CD4-positive, alpha-beta T cell treated with Interleukin-4 for 1 hour (primary cell): ENCODE measurements at places on chromosomes 12 and 14.

- no peak for DNase-seq
These were observed 9.7 kb upstream of the WSB2 start for GRCh38 chr12:118070650-118071049.

DNA sequence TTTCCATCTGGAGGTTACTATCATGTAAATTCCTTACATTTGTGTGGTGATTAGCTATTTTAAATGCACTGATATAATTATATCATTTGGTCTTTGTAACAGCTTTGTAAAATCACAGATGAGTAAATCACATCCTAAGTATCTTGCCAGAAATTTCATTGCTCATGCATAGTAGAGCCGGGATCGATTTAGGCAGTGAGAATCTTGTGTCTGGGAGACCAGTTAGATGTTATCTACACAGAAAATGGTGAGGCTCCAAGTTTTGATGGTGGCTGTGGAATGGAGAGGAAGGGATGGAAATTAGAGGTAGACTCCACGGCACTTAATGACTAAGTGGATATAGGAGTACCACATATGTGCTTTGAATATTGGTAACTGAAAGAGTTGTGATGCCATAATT, 156.3 kb downstream of the MSRB3 start:
- DNase-seq, result no peak

DNA sequence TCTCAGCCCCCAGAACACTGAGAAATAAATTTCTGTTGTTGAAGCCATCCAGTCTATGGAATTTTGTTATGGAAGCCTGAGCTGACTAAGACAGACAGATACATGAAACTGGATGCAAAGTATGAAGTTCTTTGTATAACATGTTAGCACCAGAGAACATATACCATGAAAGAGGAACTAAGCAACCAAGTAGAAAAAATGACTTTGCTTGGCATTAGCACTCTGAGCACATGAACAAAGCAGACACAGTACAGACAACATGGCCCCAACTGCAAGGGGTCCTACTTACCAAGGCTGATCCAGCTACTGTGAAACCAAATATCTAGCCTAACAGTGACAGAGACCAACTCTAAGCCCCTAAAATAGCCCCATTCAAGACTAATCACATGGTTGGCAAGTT, 13.8 kb downstream of the EXOC5 start:
- DNase-seq, result no peak

DNA sequence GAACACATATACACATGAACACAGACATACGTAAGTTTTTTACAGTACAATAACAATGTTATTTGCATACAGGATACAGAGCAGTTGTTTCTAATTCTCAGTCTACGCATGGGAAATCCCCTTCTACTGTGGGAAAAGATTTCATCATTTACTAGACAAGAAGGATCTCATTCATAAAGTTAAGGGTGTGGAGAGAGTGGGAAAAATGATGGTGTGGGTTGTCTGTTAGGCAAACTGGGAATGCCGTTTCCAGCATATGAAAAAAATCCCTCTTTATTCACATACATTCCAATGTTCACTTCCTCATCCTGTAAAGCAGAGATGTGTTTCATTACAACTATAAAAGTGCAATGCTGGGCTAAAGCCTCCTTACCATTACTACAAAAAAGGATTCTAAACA, 120.9 kb downstream of the SINHCAF start:
- no peak for DNase-seq

- no peak for DNase-seq
These were observed 63.5 kb downstream of the RPS6KA5 start for GRCh38 chr14:90996967-90997366.

DNA sequence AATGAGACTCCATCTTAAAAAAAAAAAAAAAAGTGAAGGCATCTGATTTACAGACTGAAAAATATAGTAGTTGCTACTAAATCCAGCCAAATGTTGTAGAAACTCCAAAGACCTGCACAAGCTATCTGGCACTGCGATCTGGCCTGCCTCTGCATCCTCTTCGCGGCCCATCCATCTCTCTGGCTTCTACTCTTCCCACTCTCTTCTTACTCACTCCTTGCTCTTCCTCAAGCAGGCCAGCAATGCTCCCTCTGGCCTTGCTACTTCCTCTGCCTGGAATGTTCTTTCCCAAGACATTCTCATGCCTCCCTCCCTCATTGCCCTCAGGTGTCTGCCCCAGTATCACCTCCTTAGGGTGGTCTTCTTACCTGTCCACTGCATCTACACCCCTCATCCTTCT, 9.7 kb upstream of the CRY1 start:
- no peak for DNase-seq

DNA sequence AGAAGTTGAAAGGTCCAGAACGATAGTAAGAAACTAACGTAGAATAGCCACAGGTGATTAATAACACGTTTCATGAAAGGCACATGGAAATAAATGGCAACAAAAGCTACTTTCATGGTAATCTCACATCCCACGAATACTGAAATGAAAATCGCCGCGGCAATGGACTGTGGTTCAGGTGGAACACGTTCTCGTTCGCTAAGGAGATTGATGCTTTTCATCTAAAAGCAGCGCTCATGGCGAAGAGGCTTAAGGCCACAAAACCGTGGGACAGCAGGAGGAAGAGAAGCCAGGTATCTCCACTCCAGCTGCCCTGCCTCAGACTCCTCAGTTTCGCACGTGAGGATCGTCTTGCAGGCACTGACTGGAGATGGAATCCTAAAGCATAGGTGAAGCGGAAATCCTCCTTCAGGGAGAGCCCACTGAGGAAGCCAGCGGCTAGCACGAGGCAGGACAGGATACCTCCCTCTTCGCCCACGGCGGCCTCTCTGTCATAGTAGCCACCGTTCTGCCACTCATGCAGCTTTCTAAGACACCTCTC, 696 bp upstream of the GPHN start:
- DNase-seq, result no peak

GRCh38 chr12:121543786-121544185, 37.0 kb downstream of the KDM2B start:
- no peak for DNase-seq

DNA sequence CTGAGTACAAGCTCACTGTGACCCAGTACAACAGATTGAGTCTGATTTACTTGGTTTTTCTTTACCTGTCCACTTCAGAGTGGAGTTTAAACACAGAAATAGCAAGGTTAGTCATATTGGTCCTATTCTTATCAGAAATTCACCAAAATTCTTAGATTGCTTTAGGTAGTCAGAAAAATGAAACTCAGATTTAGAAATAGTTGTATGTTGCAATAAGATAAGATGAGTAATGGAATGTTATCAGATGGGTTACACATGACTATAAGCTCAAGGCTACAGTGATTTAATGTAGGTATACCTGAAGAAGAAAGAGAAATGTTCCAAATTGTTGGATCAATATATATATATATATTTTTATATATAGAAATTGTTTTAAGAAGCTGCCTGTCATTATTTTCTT, 524.1 kb downstream of the LRFN5 start:
- no peak for DNase-seq

GRCh38 chr14:99192028-99192621, 79.9 kb downstream of the BCL11B start:
- no peak for DNase-seq

DNA sequence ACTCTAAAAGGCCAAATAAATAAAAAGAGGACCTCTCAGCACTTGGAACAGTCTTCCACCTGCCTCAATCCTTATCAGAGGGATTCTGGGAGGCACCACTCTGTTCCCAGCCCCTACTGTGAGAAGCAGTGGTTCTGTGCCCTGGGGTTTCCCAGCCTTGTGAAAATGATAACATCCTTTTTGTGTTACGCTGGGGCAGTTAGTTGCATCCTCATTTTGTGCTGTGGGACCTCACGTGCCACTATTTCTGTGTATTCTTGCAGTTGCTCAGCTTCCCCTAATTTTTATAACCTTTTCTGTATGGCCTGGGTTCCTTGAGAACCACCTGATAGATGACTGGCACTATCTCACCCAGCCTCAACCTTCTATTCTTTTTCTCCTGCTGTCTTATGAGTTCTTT, 10.8 kb upstream of the CMA1 start:
- no peak for DNase-seq

DNA sequence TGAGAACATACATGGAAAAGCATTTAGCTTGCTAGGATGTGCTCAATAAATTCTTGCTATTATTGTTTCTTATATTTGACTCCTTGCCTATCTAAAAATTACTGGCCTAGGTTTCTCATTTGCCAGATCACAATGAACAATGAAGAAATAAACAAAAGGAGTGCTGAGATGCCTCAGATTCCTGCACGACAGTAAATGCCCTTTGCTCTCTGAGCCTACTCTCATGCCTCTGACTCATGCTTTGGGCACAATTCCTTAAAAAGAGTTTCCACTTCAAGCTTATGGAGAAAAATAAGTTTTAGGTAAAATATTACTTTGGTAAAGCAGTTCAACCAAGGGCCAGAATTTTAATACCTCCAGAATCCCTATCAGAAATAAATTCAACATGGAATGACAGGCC, 30.9 kb downstream of the GRIN2B start:
- no peak for DNase-seq
